ENCODE measurements at places on chromosomes 3 and 15.

DNA sequence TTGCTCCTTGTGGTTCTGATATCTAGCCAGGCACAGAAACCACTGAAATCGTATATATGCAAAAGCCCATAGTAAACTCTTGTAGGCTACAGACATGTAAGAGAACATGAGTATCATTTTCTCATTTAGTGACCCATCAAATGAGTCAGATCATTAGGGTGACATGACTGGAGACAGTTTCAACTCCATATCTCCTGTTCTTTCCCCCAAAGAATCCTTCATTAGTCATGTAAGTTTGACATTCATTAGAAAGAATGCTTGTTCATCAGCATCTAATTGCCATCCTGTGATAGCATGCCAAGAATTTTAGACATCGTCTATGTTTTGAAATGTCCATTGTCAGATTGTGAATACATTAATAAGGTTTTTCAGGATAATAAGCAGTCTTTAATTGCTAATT lies 264.9 kb upstream of the TPM1 start:
- no peak for DNase-seq

- no peak for DNase-seq
Measured at GRCh38 chr15:32956006-32956405, 238.2 kb downstream of the GREM1 start.

- DNase-seq = no peak
Measured at GRCh38 chr15:33016405-33017024, 178.0 kb downstream of the FMN1 start.

GRCh38 chr3:135982922-135983581 lies 17.5 kb downstream of the PPP2R3A start:
- no peak for DNase-seq

DNA sequence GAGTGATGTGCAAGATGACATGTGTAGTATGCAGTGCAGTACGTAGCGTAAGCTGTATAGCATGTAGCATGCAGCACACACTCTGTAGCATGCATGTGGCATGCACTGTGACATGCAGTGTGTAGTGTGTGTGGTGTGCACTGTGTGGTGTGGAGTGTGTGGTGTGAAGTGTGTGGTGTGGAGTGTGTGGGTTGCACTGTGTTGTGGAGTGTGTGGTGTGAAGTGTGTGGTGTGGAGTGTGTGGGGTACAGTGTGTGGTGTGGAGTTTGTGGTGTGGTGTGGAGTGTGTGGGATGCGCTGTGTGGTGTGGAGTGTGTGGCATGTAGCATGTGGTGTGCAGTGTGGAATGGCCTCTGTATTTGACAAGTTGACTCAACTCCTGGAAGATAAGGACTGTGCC lies 39.2 kb downstream of the ROPN1B start:
- no peak for DNase-seq
